T-cell (primary cell): ENCODE measurements at places on chromosomes 13 and 19.

DNA sequence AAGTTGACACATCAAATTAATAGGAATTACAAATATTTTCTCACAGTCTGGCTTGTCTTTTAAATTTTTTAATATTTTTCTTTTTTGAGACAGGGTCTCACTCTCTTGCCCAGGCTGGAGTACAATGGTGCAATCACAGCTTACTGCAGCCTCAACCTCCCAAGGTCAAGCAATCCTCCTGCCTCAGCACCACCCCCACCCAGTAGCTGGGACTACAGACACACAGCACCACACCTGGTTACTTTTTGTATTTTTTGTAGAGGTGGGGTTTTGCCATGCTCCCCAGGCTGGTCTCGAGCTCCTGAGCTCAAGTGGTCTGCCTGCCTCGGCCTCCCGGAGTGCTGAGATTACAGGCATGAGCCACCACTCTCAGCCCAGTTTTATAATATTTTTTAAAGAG is 72.0 kb downstream of the SPATA13 start:
- H3K4me3 ChIP-seq = no peak overlapping the region
- H3K36me3 ChIP-seq = no peaks in the 10 kb centered on the region
- DNase-seq = no peak
- H3K4me1 ChIP-seq = no peaks in the 10 kb centered on the region
- H3K27me3 ChIP-seq = no peaks in the 10 kb centered on the region
- no peak overlapping the region for H3K27ac ChIP-seq

DNA sequence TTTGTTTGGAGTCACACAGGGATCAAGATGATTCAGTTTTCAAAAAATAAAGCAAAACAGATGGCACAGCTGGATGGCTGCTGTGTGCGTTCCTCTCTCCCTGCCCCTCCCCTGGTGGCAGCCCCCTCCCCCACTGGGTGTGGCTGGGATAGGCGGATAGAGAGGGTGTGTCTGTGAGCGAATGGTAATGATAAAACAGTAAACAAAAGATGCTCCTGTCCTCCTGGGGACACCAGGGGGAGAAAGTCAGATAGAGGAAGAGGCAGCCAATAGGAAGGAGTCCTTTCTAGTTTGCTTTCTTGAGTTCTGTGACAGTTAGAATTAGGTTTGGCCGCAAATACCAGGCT is 6.5 kb downstream of the TMEM255B start:
- DNase-seq = no peak
- H3K36me3 ChIP-seq = no peaks in the 10 kb centered on the region
- H3K27ac ChIP-seq = no peak overlapping the region
- H3K27me3 ChIP-seq = peaks cover 46% of the 10 kb centered on the region
- no peak overlapping the region for H3K4me3 ChIP-seq

- no peaks in the 10 kb centered on the region for H3K36me3 ChIP-seq
- no peak overlapping the region for H3K27ac ChIP-seq
- no peak overlapping the region for H3K4me3 ChIP-seq
- peaks cover 9% of the 10 kb centered on the region for H3K27me3 ChIP-seq
- H3K4me1 ChIP-seq = no peaks in the 10 kb centered on the region
- DNase-seq = no peak
Observed at GRCh38 chr19:55315956-55316525, 9.1 kb downstream of the TMEM150B start.

DNA sequence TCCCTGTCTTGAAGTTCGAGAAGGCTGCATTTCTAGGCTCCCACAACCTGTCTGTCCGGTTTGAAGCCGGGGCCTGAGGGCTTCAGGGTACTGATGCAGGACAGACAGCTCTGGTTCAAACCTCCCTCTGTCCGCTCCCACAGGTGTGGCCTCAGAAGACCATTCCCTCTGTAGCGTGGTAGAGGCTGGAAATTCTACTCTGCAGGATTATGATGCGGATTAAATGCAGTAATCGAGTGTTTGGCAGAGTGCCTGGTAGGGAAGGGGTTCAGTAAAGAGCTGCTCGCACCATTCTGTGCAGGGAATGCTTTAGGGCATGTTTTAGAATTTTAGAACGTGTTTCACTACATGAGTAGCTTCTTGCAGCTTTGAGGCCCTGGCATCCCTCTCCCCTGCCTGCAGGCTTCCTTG is 30.5 kb downstream of the PPP1R37 start:
- no peaks in the 10 kb centered on the region for H3K36me3 ChIP-seq
- no peak overlapping the region for H3K27ac ChIP-seq
- H3K4me3 ChIP-seq = no peak overlapping the region
- no peaks in the 10 kb centered on the region for H3K27me3 ChIP-seq
- no peak for DNase-seq
- H3K4me1 ChIP-seq = peaks cover 7% of the 10 kb centered on the region

- no peaks in the 10 kb centered on the region for H3K27me3 ChIP-seq
- no peak overlapping the region for H3K4me3 ChIP-seq
- H3K36me3 ChIP-seq = no peaks in the 10 kb centered on the region
- H3K4me1 ChIP-seq = no peaks in the 10 kb centered on the region
- H3K27ac ChIP-seq = no peak overlapping the region
Observed at GRCh38 chr19:34867631-34868030, 59.1 kb upstream of the ZNF30 start.
